ENCODE measurements at places on chromosomes 7 and 10. TPM values are rescaled to one million over a fixed set of nuclear protein-coding genes. Genes with fewer than 3 reads are reported as not detected.

Gene NRP1
- 167 TPM for total RNA-seq

Gene TMEM229A
- not detected for total RNA-seq

Gene TMEM236
- 0.48 TPM for total RNA-seq

Gene DAGLB
- 13.3 TPM for total RNA-seq

- DNase-seq = no peak
Measured at GRCh38 chr7:135964274-135964673, 12.9 kb downstream of the MTPN start.

DNA sequence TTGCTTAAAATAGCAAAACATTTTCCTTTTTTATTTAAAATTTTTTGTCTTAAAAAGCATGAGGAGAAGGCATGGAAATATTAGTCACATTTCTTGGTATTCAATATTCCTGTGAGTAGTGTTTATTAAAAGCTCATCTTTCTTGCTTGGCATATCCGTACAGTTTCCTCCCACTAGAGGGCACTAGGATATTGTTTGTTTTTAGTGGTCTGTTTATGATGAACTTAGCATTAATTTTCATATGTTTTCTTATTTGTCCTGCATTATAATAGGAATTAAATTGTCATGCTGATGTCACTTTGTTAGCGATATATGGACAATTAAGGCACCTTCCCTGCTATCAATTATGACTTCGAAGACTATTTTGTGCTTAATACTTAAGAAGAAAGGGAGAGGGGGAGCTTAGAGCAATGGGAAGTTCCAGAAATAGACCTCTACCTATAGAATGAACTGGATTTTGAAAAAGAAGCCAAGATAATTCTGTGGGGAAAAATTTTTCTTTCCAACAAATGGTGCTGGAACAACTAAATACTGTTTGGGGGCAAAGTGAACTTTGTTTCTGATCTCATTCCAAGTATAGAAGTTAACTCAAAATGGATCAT, 91.0 kb upstream of the STRIP2 start:
- DNase-seq = no peak

DNA sequence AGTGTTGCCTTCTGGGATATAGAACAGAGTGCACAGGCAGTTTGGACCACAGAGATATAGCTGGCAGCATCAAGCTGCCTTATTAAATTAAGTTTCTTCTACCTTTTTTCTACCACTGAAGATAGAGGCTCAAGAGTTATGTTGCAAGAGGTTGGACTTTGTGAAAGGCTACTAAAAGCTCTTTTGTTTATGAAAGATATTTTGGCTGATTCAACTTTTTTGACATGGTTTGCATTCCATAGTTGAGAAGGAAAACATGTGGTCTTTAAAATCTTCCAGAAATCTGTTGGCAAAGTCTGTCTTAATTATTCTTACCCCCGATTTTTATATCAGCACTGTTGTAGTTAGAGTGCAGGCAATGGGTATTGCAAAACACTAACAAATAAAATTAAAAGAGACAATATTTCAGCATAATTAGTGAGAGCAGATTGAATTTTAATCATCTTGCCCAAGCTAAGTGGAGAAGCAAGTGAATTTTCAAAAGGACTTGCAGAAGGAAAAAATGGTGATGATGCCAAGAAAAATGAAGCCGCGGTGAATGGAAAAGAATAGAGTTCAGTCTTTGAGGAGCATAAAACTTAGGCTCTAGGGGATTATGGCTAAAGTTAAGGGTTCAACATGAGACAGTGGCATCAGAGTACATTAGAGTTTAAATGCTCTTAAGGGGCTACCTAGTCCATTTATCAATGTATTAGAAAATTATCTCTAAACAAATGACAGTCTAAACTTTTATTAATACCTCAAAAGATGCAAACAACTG, 450.9 kb upstream of the CNTNAP2 start:
- no peak for DNase-seq

- no peak for DNase-seq
Measured at GRCh38 chr7:28799619-28800018, 158.5 kb downstream of the TRIL start.
